ENCODE measurements at places on chromosomes 16 and 17. TPM values are rescaled to one million over a fixed set of nuclear protein-coding genes. Genes with fewer than 3 reads are reported as not detected.
A peak's percentile ranks its signal among the peaks of the same experiment; 100 is the strongest.

- no peaks in the 10 kb centered on the region for H3K27me3 ChIP-seq
- no peak overlapping the region for H3K27ac ChIP-seq
- no peak for DNase-seq
- H3K36me3 ChIP-seq: no peaks in the 10 kb centered on the region
- no peaks in the 10 kb centered on the region for H3K4me1 ChIP-seq
Observed at GRCh38 chr16:67506468-67506867, 22.2 kb upstream of the RIPOR1 start.

GRCh38 chr17:74838274-74838673 lies 21.4 kb downstream of the GRIN2C start:
- H3K36me3 ChIP-seq: no peaks in the 10 kb centered on the region
- H3K27me3 ChIP-seq: no peaks in the 10 kb centered on the region
- no peak overlapping the region for H3K4me3 ChIP-seq
- no peak overlapping the region for H3K27ac ChIP-seq
- H3K4me1 ChIP-seq: peaks cover 11% of the 10 kb centered on the region

- no peak for DNase-seq
- no peaks in the 10 kb centered on the region for H3K27me3 ChIP-seq
- no peak overlapping the region for H3K27ac ChIP-seq
- no peaks in the 10 kb centered on the region for H3K36me3 ChIP-seq
Observed at GRCh38 chr17:74779948-74780400, 3.8 kb upstream of the NAT9 start.

GRCh38 chr17:57962279-57963148 lies 7.3 kb upstream of the CUEDC1 start:
- H3K4me1 ChIP-seq: no peaks in the 10 kb centered on the region
- no peaks in the 10 kb centered on the region for H3K36me3 ChIP-seq
- no peak for DNase-seq
- H3K4me3 ChIP-seq: no peak overlapping the region
- H3K27ac ChIP-seq: no peak overlapping the region

DNA sequence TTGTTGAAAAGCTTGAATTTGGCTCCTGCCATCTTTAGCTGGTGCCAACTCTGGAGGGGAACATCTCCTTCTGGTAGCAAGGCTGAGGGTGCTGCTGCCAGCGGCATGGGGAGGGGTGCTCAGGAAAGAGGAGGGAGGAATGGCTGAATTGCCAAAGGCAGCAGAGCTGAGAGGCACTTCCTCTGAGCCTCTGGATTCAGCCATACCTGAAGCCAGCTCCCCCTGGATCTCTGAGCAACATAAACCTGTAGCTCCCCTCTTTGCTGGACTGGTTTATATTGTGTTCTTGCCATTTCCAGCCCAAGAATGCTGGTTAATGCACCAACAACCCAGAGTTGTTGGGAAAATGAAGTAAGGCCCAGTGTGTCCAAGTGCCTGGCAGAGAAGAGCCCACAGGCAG lies 7.4 kb downstream of the MEFV start:
- H3K4me3 ChIP-seq: no peak overlapping the region
- H3K27me3 ChIP-seq: no peaks in the 10 kb centered on the region
- no peak for DNase-seq

DNA sequence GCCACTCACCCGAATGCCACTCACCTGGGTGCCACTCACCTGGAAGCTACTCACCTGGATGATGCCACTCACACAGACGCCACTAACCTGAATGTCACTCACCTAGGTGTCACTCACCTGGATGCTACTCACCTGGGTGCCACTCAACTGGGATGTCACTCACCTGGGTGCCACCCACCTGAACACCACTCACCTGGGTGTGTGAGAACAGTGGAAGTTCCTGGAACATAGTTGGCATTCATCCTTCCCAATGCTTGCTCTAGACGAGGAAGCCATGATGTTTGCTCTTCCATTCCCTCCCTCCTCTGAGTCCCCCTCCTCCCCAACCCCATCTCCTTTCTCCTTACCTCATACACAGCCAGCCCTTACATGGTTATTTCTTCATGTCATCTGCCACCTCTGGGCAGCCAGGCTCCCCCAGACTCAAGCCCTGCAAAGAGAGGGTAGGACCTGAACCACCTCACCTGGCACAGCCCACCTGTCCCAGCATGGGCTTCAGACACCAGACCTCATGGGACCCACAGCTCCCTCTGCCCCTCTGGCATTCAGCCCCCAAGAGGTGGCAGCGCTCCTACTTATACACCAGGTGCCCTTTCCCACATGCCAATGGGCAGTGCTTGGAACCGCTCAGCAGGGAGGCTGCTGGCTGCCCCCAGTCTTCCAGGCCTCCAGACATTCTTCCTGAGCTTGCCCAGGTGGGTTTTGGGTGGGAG lies 171.8 kb upstream of the FOXF1 start:
- DNase-seq: peak; percentile 36
- H3K27me3 ChIP-seq: peaks cover 10% of the 10 kb centered on the region
- no peak overlapping the region for H3K4me3 ChIP-seq
- no peak overlapping the region for H3K27ac ChIP-seq

DNA sequence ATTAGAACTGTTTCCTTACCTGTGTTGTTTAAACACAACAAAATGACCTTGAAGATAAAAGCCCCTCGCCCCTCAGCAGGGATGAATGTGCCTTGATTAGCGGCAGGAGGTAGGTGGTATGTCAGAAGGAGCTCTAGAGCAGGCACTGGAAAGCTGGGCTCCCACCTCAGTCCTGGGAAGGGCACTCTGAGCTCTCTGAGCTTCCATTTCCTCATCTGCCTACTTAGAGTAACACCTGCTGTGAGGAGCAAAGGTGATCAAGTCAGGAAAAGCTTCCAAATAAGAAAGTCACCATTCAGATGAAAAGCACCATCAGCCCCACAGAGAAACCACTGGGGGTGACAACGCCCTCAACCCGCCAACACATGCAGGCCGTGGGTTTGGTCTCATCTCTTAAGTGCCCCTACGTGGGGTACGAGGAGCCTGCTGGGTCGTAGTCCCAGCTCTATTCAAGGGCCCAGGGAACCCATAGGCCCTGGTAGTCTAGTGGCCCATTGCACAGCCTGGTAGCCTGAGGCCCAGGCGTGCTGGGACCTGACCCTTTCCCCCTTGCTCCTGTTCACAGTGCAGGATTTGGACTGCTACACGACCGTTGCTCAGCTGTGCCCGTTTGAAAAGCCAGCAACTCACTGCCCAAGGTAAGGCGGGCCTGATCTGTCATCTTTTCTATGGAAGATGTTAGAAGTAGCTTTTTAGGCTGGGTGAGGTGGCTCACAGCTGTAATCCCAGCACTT lies 57.3 kb downstream of the CRISPLD2 start:
- 0 out of 2 replicates have a peak, but pooled peaks cover 4% of the 10 kb centered on the region for H3K36me3 ChIP-seq
- peaks cover 5% of the 10 kb centered on the region for H3K4me1 ChIP-seq
- DNase-seq: no peak
- H3K4me3 ChIP-seq: no peak overlapping the region
- H3K27me3 ChIP-seq: no peaks in the 10 kb centered on the region
- no peak overlapping the region for H3K27ac ChIP-seq

DNA sequence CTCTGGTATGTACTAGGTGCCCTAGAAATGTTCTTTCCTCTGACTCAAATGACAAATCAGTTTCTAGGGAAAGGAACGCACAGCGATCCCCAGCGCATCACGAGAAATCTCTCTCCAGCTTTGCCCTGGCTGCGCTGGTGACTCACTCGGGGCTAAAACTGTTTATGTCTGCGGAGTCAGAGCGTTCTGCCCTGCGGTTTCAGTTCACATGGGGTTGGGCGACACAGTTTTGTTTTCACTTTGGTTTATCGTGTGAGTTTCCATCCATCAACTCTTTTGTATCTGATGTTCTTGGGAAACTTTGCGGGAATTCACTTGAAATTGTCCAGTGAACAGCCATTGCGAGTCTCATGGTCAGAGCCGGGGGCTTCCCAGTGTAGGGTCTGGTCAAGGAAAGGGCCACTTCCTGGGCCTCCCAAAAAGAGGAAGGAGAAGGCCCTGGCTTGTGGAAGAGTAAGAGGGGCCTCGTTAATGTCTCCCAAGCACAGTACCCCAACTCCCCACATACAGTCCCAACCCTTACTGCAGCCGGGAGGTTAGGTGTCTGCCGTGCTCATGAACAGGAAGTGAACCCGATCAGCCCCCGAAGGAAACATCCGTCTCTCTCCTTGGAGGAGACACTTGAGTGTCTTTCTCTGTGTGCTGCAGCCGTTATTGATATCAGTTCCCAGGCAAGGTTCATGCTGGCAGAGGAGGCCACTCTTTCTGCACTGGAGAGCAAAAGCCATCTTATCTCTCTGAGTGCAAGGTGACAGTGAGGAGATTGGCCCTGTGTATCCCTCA lies 643.2 kb downstream of the WWOX start:
- no peak for DNase-seq
- no peaks in the 10 kb centered on the region for H3K27me3 ChIP-seq
- no peaks in the 10 kb centered on the region for H3K36me3 ChIP-seq
- no peak overlapping the region for H3K27ac ChIP-seq
- H3K4me3 ChIP-seq: no peak overlapping the region

DNA sequence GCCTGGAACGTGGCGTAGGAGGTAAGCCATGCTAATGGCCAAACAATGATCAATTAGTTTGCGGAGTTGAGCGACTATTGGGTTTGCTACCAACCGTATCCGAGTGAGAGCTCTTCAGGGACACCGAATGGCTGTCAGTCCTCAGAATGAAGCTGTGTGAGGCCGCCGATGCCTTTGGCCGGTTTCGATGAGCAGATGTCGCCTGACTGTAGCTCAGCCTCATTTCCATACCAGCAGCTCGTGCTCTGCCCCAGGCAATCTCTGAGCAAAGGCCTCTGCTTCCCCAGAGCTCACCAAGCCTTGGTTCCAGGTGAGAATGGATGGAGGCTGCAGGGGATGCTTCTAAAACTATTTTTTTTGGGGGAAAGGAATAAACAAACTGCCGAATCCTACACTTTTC lies 111.7 kb upstream of the HS3ST4 start:
- no peaks in the 10 kb centered on the region for H3K27me3 ChIP-seq
- no peaks in the 10 kb centered on the region for H3K36me3 ChIP-seq
- H3K4me3 ChIP-seq: no peak overlapping the region
- no peak for DNase-seq

GRCh38 chr17:44280392-44280937 lies 12.5 kb upstream of the SLC4A1 start:
- no peaks in the 10 kb centered on the region for H3K27me3 ChIP-seq
- no peak for DNase-seq
- no peaks in the 10 kb centered on the region for H3K36me3 ChIP-seq
- no peak overlapping the region for H3K27ac ChIP-seq
- H3K4me3 ChIP-seq: no peak overlapping the region

DNA sequence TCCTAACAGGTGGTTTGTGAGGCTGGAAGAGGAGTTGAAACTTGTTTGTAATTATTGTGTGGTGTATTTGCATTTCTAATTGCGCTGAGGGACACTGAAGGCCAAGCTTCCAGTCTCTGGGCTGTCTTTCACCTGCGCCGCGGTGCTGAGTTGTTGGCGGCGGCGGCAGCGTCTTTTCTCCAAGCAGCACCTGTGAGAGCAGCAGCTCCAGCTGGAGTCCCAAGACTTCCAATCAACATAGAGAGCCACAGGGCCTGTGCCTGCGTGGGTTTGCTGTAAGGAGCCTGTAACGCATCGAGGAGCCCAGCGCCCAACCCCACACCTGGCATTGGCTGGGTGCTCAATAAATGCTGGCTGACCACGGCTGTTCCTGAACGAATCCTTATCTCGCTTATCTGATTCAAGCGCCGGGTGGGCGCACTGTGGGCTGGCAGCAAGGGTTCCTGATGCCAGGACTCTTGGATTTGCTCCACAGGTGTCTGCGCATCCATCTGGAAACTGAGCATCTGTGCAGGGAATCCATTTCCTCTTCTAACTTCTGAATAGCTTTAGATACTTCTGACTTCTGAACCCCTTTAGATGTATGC lies 138.1 kb downstream of the ASIC2 start:
- H3K27ac ChIP-seq: no peak overlapping the region
- H3K27me3 ChIP-seq: peaks cover 5% of the 10 kb centered on the region
- DNase-seq: no peak
- no peak overlapping the region for H3K4me3 ChIP-seq
- no peaks in the 10 kb centered on the region for H3K36me3 ChIP-seq
- H3K4me1 ChIP-seq: no peaks in the 10 kb centered on the region

- H3K36me3 ChIP-seq: peaks cover 6% of the 10 kb centered on the region
- H3K27me3 ChIP-seq: no peaks in the 10 kb centered on the region
- H3K27ac ChIP-seq: peak overlapping the region; percentile 61
Observed at GRCh38 chr16:16019488-16019887, 70.1 kb downstream of the ABCC1 start.

GRCh38 chr17:48125829-48126531 lies 18.4 kb downstream of the SNX11 start:
- H3K27ac ChIP-seq: no peak overlapping the region
- H3K4me1 ChIP-seq: 0 out of 2 replicates have a peak, but pooled peaks cover 9% of the 10 kb centered on the region
- peaks cover 12% of the 10 kb centered on the region for H3K36me3 ChIP-seq

DNA sequence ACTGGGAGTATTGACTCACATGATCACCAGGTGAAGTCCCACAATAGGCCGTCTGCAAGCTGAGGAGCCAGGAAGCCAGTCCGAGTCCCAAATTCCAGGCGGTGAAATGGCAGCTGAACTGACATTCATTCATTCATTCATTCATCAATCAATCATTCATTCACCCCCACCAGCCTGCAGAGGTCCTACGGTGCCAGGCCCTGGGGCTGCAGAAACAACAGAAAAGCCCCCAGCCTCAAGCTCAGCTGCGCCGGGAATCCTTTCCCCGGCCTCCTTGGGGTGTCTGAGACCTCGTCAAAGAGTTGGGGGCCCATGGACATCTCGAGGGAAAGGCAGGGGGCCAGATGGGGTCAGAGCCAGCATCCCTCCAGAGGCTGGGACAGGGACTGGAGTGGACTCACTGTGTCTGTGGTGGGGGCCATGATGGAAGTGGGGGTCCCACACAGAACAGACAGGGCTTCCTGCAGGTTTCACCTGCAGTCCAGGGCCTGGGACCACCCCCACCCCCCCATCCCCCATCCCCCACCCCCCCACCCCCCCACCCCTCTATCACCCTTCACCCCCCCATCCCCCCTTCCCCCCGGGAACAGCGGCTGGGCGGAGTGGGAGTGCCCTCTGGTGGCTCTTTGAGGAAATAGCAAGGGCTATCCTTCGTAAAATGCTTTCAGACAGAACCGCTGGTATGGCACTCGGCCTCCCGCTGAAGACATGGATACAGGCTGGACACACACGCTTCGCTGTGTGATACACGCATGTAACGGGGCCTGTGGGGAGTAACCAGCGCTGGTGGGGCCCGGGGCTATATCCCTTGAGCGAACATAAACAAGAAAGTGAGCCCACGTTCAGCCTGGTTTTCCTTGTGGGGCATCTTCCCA lies 8.5 kb upstream of the ZC3H18 start:
- peak overlapping the region; percentile 61 for H3K4me3 ChIP-seq
- H3K36me3 ChIP-seq: no peaks in the 10 kb centered on the region
- peaks cover 7% of the 10 kb centered on the region for H3K27me3 ChIP-seq
- H3K4me1 ChIP-seq: peaks cover 5% of the 10 kb centered on the region
- peak; percentile 75 for DNase-seq
- no peak overlapping the region for H3K27ac ChIP-seq

The EPX gene
- total RNA-seq: not detected

The HSD11B2 gene
- not detected for total RNA-seq

The MAP2K3 gene
- 42.6 TPM for total RNA-seq

The ACSM5 gene
- not detected for total RNA-seq

The METTL2A gene
- total RNA-seq: 22.4 TPM

The GCGR gene
- not detected for total RNA-seq

The OMG gene
- total RNA-seq: not detected

The KRTAP2-2 gene
- total RNA-seq: not detected
